Activated CD4-positive, alpha-beta T cell treated with anti-CD3 and anti-CD28 coated beads, Interleukin-2, amount 10 ng/mL, durations not matched to agents 24 days and 14 days (primary cell): ENCODE measurements at places on chromosomes 11 and 22. TPM values are rescaled to one million over a fixed set of nuclear protein-coding genes. Genes with fewer than 3 reads are reported as not detected.
A peak's percentile ranks its signal among the peaks of the same experiment; 100 is the strongest.

Gene IGSF9B
- 90.5 and 91.8 TPM in 2 replicates for total RNA-seq

- no peak for DNase-seq
Observed at GRCh38 chr11:62875698-62876478, 4.8 kb upstream of the SLC3A2 start.

Gene MRGPRX3
- not detected in 2 replicates for total RNA-seq

GRCh38 chr11:26649884-26650283, 72.0 kb downstream of the SLC5A12 start:
- DNase-seq = peak; percentile 79

Gene LARGE2
- not detected in 2 replicates for total RNA-seq

- peak; percentile 44 for DNase-seq
Observed at GRCh38 chr11:74318241-74318932, 6.9 kb upstream of the P4HA3 start.

DNA sequence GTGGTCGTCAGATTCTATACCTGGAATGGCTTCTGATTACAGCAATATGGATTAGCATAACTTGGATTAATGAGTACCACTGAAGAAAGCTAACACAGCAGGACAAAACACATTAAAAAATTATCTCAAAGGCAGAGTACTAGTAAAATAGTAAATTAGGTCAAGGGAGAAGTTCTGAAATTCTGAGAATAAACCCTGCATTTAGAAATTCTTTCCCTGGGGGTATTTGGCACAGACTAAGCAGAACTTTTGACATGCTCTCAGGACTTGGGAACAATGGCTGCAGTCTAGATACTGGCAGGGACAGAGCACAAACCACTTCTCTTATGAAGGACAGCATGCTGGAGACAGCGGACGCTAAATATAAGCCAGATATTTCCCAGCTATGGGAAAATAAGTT, 85.6 kb upstream of the GRIA4 start:
- no peak for DNase-seq

DNA sequence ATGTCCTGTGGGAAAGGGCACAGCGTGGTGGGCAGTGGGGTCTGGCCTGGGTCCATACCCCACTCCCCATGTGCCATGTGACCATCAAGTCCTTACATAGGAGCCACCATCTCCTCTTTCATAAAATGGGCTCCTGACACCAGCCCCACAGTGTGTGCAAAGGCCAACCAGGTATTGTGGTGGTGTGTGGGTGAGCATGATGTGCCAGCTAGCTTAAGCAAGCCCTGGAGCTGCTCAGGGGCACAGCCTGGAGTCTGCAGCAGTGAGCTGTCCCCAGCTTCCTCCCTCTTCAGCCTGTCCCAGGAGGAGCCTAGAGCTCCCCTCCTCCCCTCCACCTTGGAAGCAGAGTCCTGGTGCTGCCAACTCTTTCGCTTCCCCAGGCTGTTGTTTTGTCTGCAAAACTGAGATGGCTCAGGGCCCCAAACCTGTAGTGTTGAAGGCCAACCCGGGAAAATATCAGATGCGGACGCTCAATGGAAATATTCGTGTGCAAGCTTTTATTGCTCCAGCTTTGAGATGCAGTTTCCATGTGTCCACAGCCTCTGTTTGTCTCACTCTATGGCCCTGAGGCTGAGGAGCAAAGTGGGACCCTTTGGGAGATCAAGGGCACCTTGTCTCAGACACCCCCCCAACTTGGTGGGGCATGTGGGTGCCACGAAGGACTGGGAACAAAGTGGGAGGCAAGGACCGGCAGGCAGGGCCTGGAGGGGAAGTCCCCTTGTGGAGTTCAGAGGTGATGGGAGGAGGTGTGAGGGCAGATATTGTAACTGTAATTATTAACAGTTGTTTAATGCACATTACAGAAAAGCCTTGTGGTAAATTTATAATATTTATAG, 92.6 kb downstream of the CTTN start:
- no peak for DNase-seq

Gene SPDYC
- not detected in 2 replicates for total RNA-seq

- DNase-seq = no peak
Observed at GRCh38 chr22:30436196-30436595, 10.6 kb downstream of the MTFP1 start.

Gene FAM180B
- total RNA-seq = 0.19 and 0.28 TPM in 2 replicates

GRCh38 chr11:118175993-118176777, at the start of gene SCN2B:
SCN2B (minus strand) TSS chr11:118176639; CDS start chr11:118176431, 208 bp downstream.
- no peak for DNase-seq

Gene TNNT3
- total RNA-seq = 1.1 and 1.2 TPM in 2 replicates

Gene BTG4
- total RNA-seq = not detected in 2 replicates

DNA sequence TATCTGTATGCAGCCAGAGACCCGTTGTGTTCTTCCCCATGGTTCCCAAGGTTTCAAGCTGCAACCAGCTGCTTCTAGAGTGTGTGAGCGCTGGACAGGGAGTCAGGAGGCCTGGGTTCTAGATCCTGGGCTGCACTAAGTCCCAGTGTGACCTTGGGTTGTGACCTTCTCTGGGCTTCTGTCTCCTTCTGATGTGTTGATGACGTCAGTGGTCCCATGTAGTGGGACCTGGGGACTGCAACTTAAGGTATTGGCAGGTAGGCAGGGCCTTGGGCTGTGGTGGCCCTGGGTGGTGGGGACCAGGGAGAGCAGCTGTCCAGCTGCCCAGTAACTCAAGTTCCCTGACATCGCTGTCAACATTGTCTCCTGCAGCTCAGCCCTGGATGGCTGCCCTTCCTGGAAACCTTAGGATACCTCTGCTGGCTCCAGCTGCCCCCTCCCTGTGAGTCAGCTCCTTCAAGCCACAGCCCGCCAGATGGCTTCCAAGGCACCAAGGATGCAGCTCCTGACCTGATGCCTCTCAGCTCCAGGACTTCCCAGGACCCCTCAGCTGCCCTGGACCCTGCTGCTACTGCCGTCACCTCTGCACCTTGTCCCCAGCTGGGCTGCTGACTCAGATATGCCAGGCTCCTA, 1.3 kb upstream of the PVALB start:
- DNase-seq = no peak

DNA sequence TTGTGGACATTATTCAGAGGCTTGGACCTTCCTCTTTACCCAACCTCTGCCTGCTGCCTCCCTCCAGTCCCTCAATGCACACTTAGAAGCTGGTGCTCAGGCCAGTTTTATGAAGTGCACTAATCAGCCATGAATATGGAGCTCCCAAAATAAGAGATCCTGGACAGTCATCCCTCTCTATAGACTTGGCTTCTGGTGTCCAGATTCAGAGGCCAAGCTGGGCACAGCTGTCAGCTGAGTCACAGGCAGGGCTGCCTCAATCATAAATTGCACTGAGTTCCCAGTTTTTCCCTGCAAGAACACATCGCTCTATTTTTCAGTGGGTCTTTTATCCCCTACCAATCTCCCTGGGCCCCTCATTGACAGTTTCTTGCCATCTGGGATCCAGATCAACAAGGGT, 161.7 kb upstream of the CADM1 start:
- no peak for DNase-seq

DNA sequence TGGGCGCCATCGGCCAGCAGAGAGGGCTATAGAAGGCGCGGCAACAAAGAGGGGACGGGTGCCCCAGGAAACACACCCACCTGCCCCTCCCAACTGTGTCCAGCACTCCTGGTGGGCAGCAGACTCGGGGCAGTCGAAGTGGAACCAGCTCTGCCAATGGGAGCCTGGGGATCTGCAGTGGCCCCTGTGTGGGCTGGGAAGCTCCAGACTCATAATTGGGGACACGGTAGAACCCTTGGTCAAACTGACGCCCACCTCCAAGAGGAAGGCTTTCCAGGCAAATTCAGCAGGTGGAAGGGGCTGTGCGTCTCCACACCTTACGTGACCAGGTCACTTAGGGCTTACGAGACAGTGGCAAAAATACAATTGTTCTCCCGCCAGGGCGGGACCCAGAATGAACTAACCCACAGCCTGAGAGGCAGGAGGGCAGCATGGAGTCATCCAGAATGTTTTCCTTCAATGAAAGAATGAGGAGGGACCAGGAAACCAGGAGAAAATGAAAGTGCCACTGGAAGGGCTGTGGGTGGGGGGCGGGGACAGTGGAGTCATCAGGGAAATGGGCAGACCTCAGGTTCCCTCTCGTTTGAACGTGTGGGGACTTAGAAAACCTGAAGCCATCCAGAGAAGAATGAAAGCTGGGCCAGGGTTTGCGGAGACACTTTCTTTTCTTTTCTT, 53.2 kb upstream of the SHANK2 start:
- no peak for DNase-seq

Gene TH
- not detected in 2 replicates for total RNA-seq

GRCh38 chr11:129596351-129596750, 219.3 kb upstream of the TMEM45B start:
- DNase-seq = no peak
